ENCODE measurements at places on chromosomes 13 and 19.

- peak; percentile 52 for DNase-seq
These were observed 1.9 kb downstream of the GNG8 start for GRCh38 chr19:46634045-46634655.

GRCh38 chr13:46348961-46349360, 38.1 kb downstream of the RUBCNL start:
- no peak for DNase-seq

GRCh38 chr19:35949131-35949530, 13.0 kb downstream of the LRFN3 start:
- no peak for DNase-seq

DNA sequence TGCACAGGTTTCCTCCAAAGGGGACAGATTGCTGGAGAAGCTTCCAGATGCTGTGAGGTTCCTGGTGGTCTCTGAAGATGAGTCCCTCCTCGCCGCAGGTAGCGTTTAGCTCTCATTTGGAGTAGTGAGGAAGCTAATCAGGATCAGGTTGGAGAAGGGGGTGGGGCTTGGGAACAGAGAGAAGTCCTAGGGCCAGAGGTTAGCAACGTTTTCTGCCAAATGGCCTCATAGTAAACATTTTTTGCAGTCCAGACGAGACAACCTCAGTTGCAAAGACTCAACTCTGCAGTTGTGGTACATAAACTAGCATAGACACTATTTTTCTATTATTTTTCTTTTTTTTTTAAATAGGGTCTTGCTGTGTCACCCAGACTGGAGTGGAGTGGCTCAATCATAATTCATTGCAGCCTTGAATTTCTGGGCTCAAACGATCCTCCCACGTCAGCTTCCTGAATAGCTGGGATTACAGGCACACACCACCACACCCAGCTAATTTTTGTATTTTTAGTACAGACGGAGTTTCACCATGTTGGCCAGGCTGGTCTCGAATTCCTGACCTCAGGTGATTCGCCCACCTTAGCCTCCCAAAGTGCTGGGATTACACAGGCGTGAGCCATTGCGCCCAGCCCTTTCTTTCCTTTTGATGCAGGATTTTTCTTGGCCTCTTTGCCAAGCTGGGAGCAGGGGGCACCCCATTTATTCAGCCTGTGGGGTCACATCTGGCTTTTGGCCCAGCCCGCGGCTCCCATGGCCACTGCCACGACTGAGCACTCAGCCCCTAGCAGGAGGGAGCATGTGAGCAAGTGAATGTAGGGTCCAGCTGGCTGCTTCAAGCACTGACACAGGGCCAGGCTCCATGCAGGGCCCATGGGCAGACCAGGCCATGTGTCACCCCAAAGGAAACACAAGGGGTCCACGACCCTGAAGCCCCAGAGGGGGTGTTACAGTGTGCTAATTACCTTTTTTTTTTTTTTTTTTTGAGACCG, 34.4 kb upstream of the SIN3B start:
- DNase-seq, result no peak

- no peak for DNase-seq
These were observed 101.0 kb downstream of the PAN3 start for GRCh38 chr13:28239374-28239773.

- no peak for DNase-seq
These were observed 2.6 kb upstream of the JUNB start for GRCh38 chr19:12788682-12789097.

- no peak for DNase-seq
These were observed at the start of gene ACP4 for GRCh38 chr19:50790396-50790795. Gene ACP4 (plus strand): TSS chr19:50790415. CDS start chr19:50790415, 0 bp downstream.

DNA sequence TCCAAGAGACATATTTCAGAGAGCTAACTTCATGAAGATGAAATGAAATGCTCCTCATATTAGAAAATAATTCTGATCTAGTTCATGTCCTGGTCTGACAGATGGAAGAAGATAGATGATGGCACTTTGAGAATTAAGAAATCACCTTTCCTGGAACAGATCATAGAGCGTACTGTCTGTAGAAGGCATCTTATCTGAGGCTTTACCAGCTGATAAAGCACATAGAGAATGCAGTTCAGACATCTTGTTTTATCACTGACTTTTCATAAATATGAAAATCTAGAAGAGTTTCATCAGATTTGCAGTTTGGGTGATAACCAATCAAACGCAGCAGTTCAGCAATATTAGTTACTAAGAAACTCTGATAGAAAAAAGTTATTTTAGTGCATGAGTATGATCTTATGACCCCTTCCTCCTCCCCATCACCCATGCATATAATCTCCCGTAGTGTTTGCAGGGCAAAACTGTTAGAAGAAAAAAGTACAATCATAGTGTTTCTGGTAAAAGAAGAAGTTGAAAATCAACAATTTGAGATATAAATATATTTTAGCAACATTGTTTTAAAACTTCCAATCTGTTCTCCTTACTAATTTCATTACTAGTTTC, 585.2 kb downstream of the PCDH9 start:
- DNase-seq, result no peak

GRCh38 chr13:46541210-46541609, 11.8 kb upstream of the LRCH1 start:
- no peak for DNase-seq

- DNase-seq, result no peak
These were observed 28.4 kb downstream of the C19orf81 start for GRCh38 chr19:50677636-50678035.

DNA sequence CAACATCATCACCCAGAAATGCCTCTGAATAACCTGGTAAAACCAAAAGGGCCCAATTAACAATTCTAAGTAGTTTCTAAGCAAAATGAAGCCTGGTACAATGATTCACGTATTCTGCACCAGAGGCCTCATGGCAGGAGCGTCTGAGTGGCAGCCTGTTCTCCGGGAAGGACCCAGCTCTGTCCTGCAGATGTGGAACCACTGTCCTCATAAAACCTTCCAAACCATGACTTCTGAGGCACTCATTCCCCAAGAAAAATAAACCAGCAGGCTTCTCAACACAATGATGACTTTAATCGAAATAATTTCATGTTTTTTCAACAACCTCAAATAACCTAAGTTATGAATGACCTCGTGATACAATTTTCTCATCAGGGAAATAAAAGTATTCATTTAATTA, 89.9 kb downstream of the STK24 start:
- no peak for DNase-seq

DNA sequence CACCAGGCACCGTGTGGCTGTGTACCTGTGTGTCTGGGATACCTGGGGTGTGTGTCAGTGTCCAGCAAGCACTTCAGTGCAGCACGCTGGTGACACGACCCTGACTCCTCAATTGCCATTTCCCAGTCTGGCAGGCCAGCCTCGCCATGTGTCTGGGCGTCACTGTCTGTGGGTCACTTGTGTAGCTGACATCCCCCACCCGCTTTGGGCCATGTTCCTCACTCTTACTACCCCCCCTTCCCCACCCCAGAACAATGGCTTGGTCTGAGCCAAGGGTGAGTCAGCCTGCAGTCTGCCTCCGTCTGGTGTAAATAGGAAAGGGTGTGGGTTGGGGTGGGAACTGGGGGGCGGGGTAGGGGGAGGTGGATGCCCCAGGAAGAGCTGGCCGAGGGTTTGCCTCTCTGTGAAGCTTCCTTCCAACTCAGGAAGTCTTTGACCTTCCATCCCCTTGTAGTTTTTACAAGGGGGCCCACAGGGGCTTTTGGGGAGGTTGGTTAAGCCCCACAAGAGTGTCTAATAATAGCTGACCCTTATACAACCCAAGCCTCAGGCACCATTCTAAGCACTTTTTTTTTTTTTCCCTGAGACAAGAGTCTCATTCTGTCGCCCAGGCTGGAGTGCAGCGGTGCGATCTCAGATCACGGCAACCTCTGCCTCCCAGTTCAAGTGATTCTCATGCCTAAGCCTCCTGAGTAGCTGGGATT, 17.6 kb downstream of the NOVA2 start:
- DNase-seq, result no peak

DNA sequence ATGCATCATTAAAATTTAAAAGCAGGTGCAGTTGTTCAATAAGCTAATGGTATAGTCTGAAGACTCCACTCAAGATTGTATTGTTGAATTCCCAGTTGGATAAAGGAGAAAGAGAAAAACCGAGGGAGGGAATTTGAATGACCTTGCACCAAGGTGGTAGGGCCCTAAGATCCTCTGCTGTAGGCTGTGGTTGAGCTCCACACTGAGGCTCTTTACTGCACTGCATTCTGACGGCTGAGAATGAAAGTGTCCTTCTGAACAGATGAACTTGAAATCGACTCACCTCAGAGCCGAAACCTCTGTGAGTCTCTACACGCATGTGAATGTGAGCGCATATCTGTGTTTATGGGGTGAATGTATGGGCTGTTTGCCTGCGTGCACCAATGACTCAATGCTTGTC, 388.9 kb upstream of the DACH1 start:
- DNase-seq, result no peak

DNA sequence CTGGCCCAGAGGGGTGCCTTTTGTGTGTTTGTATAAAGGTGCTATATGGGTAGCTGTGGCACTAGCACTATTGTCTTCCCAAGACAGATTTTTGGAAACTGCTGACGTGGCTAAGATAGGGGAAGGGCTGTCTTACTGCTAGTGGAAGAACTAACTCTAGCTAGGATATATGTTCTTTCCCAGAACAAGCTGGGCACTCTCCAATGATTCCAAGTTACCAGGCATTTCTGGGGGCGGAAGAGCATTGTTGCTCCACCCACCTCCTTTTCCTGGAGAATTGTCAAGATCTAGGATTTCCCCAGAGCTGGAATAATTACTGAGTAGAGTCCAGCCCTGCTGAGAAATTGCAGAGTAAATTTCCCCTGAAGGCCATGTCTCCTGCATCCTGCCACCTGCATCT, 408.3 kb downstream of the KLF5 start:
- no peak for DNase-seq

- no peak for DNase-seq
These were observed 7.0 kb upstream of the TLE6 start for GRCh38 chr19:2970201-2970835.

GRCh38 chr13:20955496-20955895, 53.0 kb upstream of the XPO4 start:
- no peak for DNase-seq

- no peak for DNase-seq
These were observed 855.9 kb upstream of the KLHL1 start for GRCh38 chr13:70964124-70964523.

Measured in HFF-Myc (cell line).